CD8-positive, alpha-beta memory T cell (primary cell): ENCODE measurements at places on chromosomes 12 and 14. TPM values are rescaled to one million over a fixed set of nuclear protein-coding genes. Genes with fewer than 3 reads are reported as not detected.
A peak's percentile ranks its signal among the peaks of the same experiment; 100 is the strongest.

GRCh38 chr12:108342985-108343384 is 3.9 kb upstream of the CMKLR1 start:
- no peak for DNase-seq
- H3K4me3 ChIP-seq, result no peak overlapping the region
- H3K36me3 ChIP-seq, result no peaks in the 10 kb centered on the region
- H3K27ac ChIP-seq, result no peak overlapping the region

DNA sequence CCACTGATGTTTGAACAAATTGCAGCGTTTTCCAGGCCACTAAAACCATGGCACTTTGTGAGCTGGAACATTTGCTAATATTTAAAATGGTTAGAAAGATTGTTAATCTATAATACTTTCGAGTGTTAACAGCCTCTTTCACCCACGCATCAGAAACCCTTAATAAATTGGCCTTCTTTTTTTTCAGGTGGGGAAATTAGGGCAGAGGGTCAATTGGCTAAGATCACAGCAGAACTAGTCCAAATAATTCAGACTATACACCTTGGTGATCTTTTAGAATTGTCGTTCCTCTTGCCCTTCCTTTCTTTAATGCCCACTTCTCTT is 105.8 kb downstream of the PTCSC3 start:
- H3K36me3 ChIP-seq, result no peaks in the 10 kb centered on the region
- no peak overlapping the region for H3K27ac ChIP-seq
- no peaks in the 10 kb centered on the region for H3K4me1 ChIP-seq

ZDHHC22 gene
- total RNA-seq, result not detected

SLC2A3 gene
- 105 TPM for total RNA-seq

DNA sequence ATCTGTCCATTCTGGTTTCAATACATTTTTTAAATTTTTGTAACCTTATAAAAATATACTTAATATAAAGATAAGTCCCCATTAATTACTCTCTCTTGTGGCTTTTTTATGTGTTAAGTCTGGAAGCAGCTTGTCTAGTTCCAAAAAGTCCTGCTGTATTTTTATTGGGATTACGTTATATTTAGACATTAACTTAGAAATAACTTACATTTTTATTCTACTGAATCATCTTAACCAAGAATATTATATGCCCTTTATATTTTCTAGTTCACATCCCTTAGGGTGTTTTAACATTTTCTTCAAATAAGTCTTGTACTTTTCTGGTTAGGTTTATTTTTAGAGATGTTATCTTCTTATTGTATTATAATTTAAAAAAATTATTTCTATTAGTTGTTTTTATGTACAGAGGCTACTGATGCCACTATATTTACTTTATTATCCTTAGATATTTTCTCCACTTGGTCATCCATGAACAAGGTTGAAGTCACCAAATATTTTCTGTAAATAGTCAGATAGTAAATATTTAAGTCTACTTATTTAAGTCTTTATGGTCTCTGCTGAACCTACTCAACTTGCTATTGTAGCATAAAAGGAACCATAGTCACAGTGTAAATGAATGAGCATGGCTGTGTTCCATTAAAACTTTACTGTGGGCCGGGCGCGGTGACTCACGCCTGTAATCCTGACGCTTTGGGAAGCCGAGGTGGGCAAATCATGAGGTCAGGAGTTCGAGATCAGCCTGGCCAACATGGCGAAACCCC is 132.4 kb upstream of the NEDD1 start:
- H3K4me3 ChIP-seq, result no peak overlapping the region
- H3K4me1 ChIP-seq, result no peaks in the 10 kb centered on the region
- no peak for DNase-seq

DNA sequence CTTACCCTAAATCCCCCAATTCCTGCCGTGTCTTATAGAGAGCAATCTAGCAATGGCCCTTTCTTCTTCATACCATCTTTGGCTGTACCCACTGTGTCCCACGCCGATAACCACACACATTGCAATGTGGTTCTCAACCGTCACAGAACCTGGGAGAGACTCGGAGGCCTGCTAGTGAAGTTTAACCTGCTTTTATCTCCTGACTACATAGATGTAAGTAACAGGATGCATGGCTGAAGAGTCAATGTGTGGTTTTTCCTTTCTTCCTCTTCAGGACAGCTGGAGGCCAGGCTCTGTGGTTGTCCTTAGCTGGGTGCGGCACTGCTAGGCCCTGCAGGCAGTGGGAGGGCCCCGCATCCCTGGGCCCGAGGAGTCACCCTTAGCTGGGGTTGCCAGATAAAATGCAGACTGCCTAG is 51.3 kb downstream of the ZNF664 start:
- no peaks in the 10 kb centered on the region for H3K27me3 ChIP-seq
- H3K4me3 ChIP-seq, result no peak overlapping the region
- DNase-seq, result no peak
- no peaks in the 10 kb centered on the region for H3K4me1 ChIP-seq
- no peak overlapping the region for H3K27ac ChIP-seq

RD3L gene
- not detected for total RNA-seq

- H3K4me1 ChIP-seq, result no peaks in the 10 kb centered on the region
- no peak overlapping the region for H3K4me3 ChIP-seq
- no peaks in the 10 kb centered on the region for H3K27me3 ChIP-seq
- no peaks in the 10 kb centered on the region for H3K36me3 ChIP-seq
- H3K27ac ChIP-seq, result no peak overlapping the region
- no peak for DNase-seq
These were observed 250.4 kb downstream of the TMTC2 start for GRCh38 chr12:82937151-82937550.

OR6S1 gene
- total RNA-seq, result not detected

DNA sequence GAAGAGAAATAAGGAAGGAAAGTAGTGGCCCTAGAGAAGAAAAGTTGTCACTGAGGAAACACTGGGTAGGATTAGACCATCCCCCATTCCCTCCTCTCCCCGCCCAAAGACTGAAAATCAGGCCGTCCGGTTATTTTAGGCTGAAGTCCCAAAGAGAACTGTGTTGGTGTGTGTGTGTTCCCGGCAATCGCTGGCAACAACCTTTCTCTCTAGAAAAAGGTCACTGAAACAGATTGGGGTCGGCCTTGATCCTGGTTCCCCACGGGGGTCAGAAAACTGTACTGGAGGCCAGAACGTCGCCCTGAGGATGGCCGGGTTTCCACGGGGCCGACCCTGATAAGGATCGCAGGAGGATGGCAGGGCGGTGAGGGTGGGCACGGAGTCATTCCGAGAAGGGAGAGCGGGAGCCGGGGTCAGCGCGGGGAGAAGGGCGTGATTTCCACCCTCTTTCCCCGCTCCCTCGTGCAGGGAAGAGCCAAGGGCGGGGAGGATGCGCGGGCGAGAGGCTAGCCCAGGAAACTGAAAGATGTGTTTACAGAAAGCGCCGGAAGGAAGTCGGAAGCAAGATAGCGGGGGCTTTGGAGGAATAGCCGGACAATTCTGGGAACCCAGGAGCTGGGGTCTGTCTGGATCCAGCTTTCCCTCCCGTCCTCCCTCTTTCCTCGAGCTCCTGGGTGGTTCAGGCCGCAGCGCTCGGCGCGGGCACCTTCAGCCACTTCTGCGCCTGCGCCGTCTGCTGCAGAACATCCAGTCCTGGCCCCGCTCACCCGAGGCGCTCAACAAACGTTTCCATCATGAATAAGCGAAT is 25.3 kb upstream of the SPTLC2 start:
- DNase-seq, result peak; percentile 59
- no peaks in the 10 kb centered on the region for H3K27me3 ChIP-seq
- peaks cover 10% of the 10 kb centered on the region for H3K4me1 ChIP-seq
- no peaks in the 10 kb centered on the region for H3K36me3 ChIP-seq

KCNC2 gene
- total RNA-seq, result not detected

- H3K4me1 ChIP-seq, result no peaks in the 10 kb centered on the region
- no peak overlapping the region for H3K4me3 ChIP-seq
- H3K27me3 ChIP-seq, result no peaks in the 10 kb centered on the region
- H3K36me3 ChIP-seq, result no peaks in the 10 kb centered on the region
- DNase-seq, result no peak
- H3K27ac ChIP-seq, result no peak overlapping the region
These were observed 6.4 kb downstream of the NGB start for GRCh38 chr14:77264466-77265186.

DNA sequence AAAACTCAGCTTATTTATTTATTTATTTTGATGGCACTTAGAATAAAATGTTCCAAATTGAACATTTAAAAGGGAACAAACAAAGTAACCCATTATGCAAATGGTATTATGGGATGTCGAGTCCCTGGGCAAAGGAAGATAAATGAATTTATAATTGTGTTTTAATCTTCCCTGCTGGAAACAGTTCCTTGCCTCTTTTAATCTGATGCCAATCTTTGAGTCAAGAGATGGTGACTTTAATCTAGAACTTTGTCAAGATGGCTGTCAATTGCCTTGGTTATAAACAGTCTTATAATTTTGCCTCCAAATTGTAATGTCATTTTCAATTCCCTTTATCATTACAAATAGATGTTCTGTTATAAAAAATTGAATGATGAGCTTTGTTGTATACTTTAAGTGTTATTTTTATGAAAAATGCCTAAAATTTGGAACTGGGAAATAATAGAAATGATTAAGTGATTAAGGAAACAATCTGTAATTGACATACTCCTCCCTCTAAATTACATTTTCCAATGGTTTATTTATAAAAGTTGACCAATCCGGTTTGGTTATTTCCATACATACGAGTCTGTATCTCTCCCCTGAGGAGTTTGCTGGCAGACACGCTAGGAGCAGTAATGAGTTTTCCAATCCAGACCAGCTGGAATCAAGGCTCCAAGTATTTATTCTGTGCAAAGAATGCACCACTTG is 134.9 kb upstream of the FRMD6 start:
- H3K4me3 ChIP-seq, result no peak overlapping the region
- DNase-seq, result no peak
- no peaks in the 10 kb centered on the region for H3K4me1 ChIP-seq

DNA sequence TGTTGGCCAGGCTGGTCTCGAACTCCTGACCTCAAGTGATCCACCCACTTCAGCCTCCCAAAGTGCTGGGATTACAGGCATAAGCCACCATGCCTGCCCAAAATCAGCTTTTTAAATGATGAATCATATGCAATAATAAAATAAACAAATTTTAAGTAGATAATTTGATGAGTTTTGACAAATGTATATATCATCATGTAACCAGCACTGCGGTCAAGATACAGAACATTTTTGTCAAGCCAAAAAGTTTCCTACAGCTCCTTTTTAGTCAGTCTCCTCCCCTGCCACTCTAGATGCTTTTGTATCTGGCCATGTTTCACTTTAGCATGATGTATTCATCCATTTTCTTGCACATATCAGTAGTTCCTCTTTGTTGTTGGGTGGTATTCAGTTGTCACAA is 17.2 kb downstream of the FRMD6 start:
- DNase-seq, result no peak
- no peak overlapping the region for H3K4me3 ChIP-seq
- H3K27ac ChIP-seq, result no peak overlapping the region
- H3K4me1 ChIP-seq, result no peaks in the 10 kb centered on the region
- H3K36me3 ChIP-seq, result no peaks in the 10 kb centered on the region
- no peaks in the 10 kb centered on the region for H3K27me3 ChIP-seq

KLRK1 gene
- 145 TPM for total RNA-seq

LMO3 gene
- total RNA-seq, result not detected
